Glutamatergic neuron (in vitro differentiated cells): ENCODE measurements at places on chromosomes 12 and 14. TPM values are rescaled to one million over a fixed set of nuclear protein-coding genes. Genes with fewer than 3 reads are reported as not detected.

DNA sequence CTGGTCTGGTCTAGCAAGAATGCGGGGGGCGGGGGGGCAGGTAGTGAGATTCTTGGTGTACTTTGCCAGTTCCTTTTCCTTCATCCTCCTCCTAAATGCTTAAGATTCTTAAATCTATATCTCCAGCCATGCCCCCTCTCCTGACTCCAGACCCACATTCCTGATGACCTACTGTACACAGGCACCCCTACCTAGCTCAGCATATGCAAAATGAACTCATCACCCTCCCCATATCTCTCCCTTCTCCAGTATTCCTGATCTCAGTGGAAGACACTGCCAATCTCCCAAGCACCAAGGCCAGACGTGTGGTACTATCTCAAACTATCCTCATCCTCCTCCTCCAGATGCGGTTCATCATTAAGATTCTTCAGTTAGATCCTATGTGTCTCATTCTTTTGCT lies 215.8 kb downstream of the SPTSSA start:
- no peak overlapping the region for H3K4me3 ChIP-seq
- no peaks in the 10 kb centered on the region for H3K4me1 ChIP-seq
- no peak overlapping the region for H3K27ac ChIP-seq
- no peak for DNase-seq
- H3K36me3 ChIP-seq, result no peaks in the 10 kb centered on the region
- H3K27me3 ChIP-seq, result no peaks in the 10 kb centered on the region

The GPR84 gene
- not detected for total RNA-seq

- peaks cover 6% of the 10 kb centered on the region for H3K27me3 ChIP-seq
- no peaks in the 10 kb centered on the region for H3K36me3 ChIP-seq
- peak overlapping the region; percentile 93 for H3K4me3 ChIP-seq
- no peak for DNase-seq
- no peak overlapping the region for H3K27ac ChIP-seq
Measured at GRCh38 chr14:23284654-23285529, 1.0 kb downstream of the HOMEZ start.

- no peak overlapping the region for H3K27ac ChIP-seq
- no peak for DNase-seq
- no peak overlapping the region for H3K4me3 ChIP-seq
- H3K36me3 ChIP-seq, result no peaks in the 10 kb centered on the region
- no peaks in the 10 kb centered on the region for H3K27me3 ChIP-seq
Measured at GRCh38 chr14:36880276-36880675, 218.6 kb downstream of the PAX9 start.

The MMP14 gene
- total RNA-seq, result 162 TPM

DNA sequence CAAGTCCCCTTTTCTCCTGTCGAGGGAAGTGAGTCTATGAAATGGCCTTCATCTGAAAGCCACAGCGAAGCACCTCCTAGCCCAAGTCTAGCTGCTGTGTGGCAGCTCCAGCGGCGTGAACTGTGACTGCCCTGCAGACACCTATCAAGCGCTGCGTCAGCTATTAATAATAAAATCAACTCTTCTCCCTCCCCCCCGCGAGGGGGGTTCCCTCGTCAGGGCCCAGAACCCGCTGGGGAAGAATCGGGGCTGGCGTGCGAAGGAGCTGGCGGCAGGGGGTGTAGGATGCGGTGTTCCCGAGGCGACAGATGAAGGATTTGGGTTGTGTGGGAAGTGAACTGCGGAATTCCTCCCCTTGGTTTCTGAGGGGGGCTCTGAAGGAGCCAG lies 662 bp upstream of the ATP2A2 start:
- peak; percentile 58 for DNase-seq
- peak overlapping the region; percentile 95 for H3K4me3 ChIP-seq
- H3K27me3 ChIP-seq, result peaks cover 9% of the 10 kb centered on the region
- peak overlapping the region; percentile 94 for H3K27ac ChIP-seq

- peaks cover 3% of the 10 kb centered on the region for H3K27me3 ChIP-seq
- H3K4me1 ChIP-seq, result no peaks in the 10 kb centered on the region
- no peaks in the 10 kb centered on the region for H3K36me3 ChIP-seq
- DNase-seq, result no peak
- no peak overlapping the region for H3K27ac ChIP-seq
- H3K4me3 ChIP-seq, result no peak overlapping the region
Measured at GRCh38 chr12:52346593-52346992, 20.7 kb downstream of the KRT85 start.

GRCh38 chr12:47193066-47193465 lies 113.3 kb upstream of the AMIGO2 start:
- no peak overlapping the region for H3K27ac ChIP-seq
- DNase-seq, result no peak
- H3K27me3 ChIP-seq, result no peaks in the 10 kb centered on the region

DNA sequence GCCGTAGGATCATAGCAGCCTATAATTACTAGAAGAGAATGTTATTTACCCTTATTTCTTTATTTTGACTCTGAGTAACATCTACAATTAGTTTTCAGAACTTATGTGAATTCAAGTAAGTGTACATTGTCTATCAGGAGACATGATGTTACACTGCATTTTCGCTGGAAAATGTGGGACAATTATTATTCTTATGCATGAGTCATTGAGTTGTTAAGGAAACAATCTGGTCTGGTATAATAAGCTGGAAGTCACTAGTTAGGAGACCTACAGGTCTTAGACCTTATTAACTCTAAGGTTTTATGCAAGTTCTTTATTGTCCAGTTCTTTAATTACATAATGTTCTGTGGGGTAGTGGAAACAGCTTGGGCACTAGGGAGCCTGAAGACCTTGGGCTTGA lies 5.8 kb downstream of the KTN1 start:
- peaks cover 21% of the 10 kb centered on the region for H3K4me1 ChIP-seq
- H3K36me3 ChIP-seq, result no peaks in the 10 kb centered on the region
- no peak overlapping the region for H3K27ac ChIP-seq
- DNase-seq, result no peak
- no peak overlapping the region for H3K4me3 ChIP-seq
- H3K27me3 ChIP-seq, result peaks cover 5% of the 10 kb centered on the region

- H3K36me3 ChIP-seq, result no peaks in the 10 kb centered on the region
- H3K4me1 ChIP-seq, result no peaks in the 10 kb centered on the region
- no peaks in the 10 kb centered on the region for H3K27me3 ChIP-seq
- no peak overlapping the region for H3K4me3 ChIP-seq
- no peak for DNase-seq
Measured at GRCh38 chr12:50720085-50720484, 43.8 kb upstream of the ATF1 start.

The ISM2 gene
- not detected for total RNA-seq

The ABCD2 gene
- 4.2 TPM for total RNA-seq

GRCh38 chr12:3744229-3744901 lies 8.5 kb downstream of the CRACR2A start:
- H3K27ac ChIP-seq, result no peak overlapping the region
- peaks cover 2% of the 10 kb centered on the region for H3K36me3 ChIP-seq
- H3K4me1 ChIP-seq, result no peaks in the 10 kb centered on the region
- H3K4me3 ChIP-seq, result no peak overlapping the region

DNA sequence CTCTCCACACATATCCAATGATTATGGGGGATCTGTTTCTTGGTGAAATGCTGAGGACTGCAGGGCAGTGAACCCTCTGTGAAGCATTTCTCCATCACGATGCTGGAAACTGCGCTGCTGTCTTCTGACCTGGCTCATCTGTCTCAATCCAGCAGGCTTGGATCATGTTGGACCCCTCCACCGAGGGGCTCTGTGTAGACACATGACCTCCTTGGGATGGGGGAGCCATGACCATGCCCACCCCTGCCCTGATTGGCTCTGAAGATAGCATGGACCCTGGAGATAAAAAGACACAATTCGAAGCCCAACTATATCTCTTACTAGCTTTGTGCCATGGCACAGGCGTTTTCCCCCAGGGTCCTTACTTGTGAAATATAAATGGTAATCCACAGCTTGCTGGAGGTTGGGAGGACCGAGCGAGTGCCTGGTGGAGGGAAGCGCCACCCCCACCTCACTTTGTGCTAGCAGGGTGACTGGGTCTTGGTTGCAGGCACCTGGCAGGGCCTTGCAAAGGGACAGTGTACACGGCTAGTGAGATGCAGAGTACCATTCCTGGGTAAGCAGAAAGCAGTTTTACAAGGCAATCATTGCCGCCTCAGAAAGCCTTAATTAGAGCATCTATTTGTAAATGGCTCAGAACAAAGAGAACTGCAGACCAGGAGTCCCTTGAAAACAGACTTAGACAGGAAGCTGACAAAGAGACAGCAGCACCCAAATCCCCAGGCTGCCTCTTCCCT lies 2.4 kb upstream of the KRT83 start:
- peaks cover 3% of the 10 kb centered on the region for H3K36me3 ChIP-seq
- peak; percentile 2 for DNase-seq
- no peak overlapping the region for H3K27ac ChIP-seq
- peaks cover 9% of the 10 kb centered on the region for H3K27me3 ChIP-seq

- peaks cover 28% of the 10 kb centered on the region for H3K4me1 ChIP-seq
- peaks cover 11% of the 10 kb centered on the region for H3K27me3 ChIP-seq
- H3K36me3 ChIP-seq, result no peaks in the 10 kb centered on the region
- H3K27ac ChIP-seq, result peak overlapping the region; percentile 39
Measured at GRCh38 chr12:111434680-111435338, 29.1 kb downstream of the SH2B3 start.

DNA sequence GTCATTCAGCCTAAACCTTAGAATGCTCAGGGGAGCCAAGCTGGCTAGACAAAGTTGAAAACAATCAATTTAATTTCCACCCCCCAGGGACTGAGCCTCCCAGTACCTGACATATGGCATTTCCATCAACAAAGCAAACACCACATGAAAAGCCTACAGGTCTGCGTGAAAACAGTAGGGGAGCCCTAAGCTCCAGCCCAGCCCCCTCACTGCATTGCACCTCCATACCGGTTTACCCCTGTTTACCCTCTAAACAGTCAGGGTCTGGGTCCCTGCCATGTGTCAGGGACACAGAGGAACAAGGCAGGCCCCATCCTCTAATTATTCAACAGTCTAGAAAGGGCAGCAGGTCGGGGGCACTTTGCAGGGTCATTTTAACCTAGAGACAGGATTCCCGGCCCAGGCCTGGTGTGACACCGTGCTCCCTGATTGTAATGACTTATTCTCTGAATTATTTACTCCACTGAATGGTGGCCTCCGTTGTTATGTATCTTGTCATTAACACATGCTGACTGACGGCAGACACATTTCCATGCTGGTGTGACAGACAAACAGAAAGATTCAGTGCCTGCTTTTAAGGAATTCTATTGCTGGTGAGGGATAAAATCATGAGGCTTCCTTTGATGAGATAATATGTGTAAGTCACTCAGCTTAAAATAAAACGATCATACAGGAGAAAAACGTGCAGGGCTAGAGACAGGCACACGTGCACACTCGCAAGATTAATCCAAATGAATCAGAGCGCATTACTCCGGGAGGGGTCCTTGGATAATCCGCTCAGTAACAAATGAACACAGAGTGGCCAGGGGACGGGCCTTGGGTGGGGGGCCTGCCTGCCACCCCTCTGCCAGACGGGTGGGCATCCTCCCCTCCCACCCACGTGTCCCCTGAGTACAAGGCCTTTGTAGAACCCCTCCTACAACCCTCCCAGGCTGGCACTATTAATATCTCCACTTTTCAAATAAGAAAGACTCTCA lies 23.2 kb downstream of the CCDC88C start:
- peak overlapping the region; percentile 13 for H3K4me3 ChIP-seq
- DNase-seq, result no peak
- H3K27ac ChIP-seq, result peak overlapping the region; percentile 14

GRCh38 chr14:90942511-90942910 lies 117.9 kb downstream of the RPS6KA5 start:
- DNase-seq, result no peak
- H3K27ac ChIP-seq, result no peak overlapping the region
- H3K36me3 ChIP-seq, result peaks cover 17% of the 10 kb centered on the region
- no peak overlapping the region for H3K4me3 ChIP-seq

The SMOC1 gene
- total RNA-seq, result 0.49 TPM
